ENCODE measurements at places on chromosomes 2 and 18.

DNA sequence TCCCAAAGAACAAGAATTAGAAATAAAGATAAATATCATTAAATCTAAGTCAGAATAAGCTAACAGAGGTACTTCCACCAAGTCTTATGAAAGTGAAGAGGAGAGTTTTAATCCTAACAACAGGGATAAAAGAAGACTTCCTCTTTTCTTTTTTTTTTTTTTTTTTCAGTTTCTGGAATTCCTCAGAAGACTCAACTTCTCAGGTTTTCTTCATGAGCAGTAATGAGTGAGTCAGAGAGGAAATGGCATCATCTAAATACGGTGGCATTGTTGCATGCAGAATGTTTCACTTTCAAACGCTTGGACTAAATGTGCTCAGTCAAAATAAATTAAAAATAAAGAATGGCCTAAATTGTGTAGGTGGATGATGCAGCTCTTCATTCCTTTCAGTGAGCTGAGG, 45.6 kb upstream of the ARHGAP15 start:
- no peak for DNase-seq

DNA sequence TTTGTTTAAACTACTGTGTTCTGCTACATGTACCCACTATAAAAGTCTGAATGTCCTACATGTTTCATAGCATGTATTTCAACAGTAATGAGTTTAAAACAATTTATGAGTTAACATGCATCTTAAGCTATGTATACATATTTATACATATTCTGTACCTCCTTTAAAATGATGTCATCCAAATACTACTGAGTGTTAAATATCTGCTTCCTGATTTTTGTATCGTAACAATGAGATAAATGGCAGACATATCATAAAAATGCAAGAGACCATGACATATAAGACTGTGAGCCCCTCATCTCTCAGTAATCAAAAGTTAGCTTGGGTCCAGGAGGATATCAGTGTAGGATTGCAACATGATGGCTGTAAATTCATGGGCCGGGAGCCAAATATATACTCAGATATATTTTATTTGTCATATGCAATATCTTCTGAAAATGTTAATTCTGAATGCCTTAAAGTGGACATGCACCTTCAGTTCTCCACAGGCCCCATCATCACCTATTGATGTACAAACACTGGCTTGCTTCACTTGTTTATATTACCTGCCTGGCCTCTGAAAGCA, 3.6 kb downstream of the COL5A2 start:
- DNase-seq, result no peak

DNA sequence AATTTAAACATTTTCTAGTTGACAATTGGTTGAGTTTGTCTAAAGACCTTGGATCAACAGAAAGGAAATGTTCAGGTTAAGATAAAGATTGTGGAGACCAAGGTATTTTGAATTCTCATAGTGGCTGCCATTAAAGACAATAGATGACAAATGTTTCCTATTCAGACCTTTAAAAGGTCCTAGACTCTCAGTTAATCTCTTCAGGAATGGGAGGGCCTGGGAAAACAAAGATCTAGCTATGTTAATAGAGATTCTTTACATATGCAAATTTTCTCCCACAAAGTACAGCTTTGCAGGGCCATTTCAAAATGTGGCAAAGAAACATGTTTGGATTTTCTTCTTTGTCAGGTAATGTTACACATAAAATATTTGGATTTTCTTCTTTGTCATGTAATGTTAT, 403.9 kb downstream of the SPAG16 start:
- DNase-seq, result no peak

GRCh38 chr2:9178904-9179571, 27.6 kb upstream of the ASAP2 start:
- DNase-seq, result no peak

- DNase-seq, result no peak
These were observed 48.7 kb upstream of the NFE2L2 start for GRCh38 chr2:177313162-177313781.

DNA sequence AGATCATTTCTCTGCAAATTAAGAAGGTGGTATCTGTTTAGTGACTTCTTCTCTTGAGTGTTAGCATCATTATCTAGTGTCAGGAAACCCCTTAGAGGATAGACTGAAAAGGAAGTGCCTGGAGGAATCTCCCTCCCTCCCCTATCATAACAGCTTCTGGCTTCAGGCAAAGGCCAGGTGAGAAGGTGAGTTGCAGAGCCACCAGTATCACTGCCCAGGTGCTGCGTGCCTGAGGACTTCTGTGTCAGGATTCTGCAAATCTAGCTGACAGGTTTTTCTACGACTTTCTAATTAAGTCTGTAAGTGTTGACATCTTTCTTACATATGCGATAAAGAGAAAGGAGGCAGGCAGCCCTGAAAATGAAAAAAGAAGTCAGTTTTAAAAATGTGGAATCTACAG, 111.9 kb downstream of the CCDC85A start:
- no peak for DNase-seq

DNA sequence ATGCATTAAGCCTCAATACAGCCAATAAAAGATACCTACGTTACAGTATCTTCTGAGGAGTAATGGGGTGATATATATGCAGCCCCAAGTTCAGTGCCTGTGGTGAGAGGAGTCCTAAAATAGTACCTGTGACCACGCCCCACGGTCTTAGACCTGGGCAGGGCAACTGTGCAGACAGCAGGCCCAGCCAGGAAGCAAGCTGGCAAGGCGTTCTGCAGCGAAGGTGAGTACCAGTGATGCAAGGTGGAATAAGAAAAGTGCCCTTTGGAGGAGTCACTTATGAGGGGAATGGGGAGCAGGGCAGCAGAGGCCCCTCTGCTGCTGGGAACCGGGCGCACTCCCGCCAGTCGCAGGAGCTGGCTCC, 12.7 kb upstream of the MAP3K2 start:
- DNase-seq, result peak; percentile 46

GRCh38 chr2:172578860-172579512, 23.1 kb downstream of the PDK1 start:
- DNase-seq, result peak; percentile 32

GRCh38 chr2:27001950-27002349, 30.8 kb upstream of the TMEM214 start:
- DNase-seq, result no peak

DNA sequence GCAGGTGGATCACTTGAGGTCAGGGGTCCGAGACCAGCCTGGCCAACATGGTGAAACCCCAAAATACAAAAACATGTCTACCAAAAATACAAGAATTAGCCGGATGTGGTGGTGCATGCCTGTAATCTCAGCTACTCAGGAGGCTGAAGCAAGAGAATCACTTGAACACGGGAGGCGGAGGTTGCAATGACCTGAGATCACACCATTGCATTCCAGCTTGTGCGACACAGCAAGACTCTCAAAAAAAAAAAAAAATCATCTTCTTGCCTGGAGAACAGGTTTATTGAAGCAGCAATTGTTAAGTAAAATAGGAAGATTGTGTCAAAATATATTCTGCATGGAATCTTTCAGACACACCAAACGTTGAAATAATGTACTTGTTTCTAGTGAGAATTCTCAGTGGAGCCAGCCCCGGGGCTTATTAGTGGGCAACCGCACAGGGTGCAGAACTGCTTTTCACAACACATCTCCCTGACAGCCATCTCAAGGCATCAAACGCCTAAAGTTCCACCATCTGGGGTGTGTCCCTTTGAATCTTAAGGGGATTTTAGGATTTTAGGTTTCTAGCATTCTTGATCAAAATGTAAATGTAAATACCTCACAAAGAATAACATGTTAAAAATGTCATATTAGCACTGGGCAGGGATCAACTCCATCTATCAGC, 28.6 kb upstream of the PPP4R1 start:
- DNase-seq, result no peak

- DNase-seq, result no peak
These were observed 177.4 kb upstream of the CWC22 start for GRCh38 chr2:180184506-180184905.

GRCh38 chr18:76855594-76855993, 33.2 kb downstream of the ZNF236 start:
- no peak for DNase-seq

GRCh38 chr18:59672235-59672711, 24.9 kb downstream of the CCBE1 start:
- DNase-seq, result no peak

DNA sequence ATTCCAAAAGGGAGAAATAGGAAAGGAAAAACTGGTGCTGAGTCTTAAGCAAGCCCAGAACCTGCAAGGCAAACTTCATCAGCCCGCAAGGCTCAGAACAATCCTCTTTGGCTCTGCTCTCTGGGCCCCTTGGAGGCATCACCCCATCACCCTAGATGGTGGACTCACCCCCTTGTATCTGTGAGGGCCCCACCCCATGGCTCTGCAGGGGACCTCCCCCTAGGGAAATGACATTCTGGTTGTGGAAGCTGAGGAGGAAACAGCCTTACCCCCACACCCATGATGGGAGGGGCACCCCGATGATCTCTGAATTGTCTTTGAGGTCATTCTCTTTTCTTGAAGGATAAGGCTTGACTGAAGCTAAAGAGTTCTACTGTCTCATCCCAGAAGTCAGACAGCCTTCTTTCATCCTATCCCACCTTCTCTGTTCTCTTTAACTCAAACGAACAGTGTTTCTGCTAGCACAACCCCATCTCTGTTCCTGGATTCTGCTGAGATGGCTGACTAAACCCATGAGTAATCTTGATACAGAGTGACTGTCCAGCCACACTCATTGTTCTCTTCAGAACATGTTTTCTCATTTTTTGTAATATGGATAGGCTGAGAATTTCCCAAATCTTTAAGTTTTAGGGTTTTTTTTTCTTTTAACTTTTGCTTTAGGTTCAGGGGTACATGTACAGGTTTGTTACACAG, 492.1 kb upstream of the MYT1L start:
- DNase-seq, result no peak

- no peak for DNase-seq
These were observed 93.4 kb downstream of the TWIST2 start for GRCh38 chr2:238941262-238941792.

- DNase-seq, result no peak
These were observed 141.8 kb upstream of the MYT1L start for GRCh38 chr2:2472881-2473280.

GRCh38 chr2:88765154-88765888, 73.8 kb downstream of the RPIA start:
- DNase-seq, result peak; percentile 85

DNA sequence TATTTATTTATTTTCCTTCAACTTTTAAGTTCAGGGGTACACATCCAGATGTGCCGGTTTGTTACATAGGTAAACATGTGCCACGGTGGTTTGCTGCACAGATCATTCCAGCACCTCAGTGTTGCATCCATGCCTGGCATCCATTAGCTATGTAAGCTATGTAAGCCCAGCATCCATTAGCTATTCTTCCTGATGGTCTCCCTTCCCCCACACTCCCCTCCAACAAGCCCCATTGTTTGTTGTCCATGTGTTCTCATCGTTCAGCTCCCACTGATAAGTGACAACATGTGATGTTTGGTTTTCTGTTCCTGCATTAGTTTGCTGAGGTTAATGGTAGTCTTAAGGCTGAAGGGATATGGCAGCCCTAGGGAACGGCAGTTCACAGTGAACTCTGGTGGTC, 203.4 kb downstream of the CTNNA2 start:
- no peak for DNase-seq

- DNase-seq, result no peak
These were observed 131.2 kb upstream of the SEC11C start for GRCh38 chr18:59008302-59008974.

DNA sequence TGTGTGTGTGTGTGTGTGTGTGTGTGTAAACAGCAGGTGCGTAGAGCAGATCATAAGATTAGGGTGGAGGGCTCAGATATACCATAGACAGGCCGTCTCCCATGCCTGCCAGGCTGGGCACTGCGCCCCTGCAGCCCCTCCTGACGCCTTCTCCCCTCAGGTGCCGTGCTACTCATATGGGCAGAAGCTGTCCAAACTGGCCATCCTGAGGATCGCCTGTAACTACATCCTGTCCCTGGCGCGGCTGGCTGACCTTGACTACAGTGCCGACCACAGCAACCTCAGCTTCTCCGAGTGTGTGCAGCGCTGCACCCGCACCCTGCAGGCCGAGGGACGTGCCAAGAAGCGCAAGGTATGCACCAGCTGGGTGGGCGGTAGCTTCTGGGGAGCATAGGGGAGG, 10.0 kb downstream of the ATOH8 start:
- DNase-seq, result no peak

DNA sequence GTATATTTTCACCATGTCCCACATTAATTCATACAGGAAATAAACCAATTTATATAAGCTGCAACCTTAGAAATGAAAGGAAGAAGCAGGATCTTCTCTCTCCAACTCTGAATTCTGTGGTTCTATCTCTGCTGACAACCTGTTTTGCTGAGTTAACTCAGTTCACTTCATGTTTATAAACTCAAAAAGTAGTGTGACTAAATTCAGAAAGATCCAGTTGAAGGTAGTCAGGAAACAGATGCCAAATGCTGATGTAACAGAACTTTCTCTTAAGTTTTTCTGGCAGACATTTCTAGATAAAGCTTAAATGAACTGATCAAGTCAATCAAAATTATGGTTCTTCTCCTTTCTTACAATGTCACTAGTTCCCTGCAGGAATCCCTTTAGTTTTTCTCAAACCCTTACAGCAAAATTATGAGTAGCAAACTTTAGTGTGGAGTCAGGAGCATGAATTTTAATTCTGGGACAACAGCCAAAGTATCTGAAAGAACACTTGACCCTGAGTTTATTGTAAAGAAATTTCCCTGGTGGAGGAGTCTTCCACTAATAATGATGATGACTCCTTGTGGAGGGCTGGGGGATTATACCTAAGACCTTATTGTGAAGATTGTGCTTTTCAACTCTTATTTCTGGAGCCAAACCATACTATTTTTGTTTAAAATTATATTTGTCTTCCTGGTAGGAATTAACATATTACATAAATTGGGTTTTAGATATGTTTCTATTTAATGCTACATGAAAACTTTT, 216.9 kb downstream of the MYO3B start:
- DNase-seq, result no peak

- no peak for DNase-seq
These were observed 120.1 kb downstream of the LRP1B start for GRCh38 chr2:142010477-142011270.

- DNase-seq, result no peak
These were observed 53.9 kb upstream of the SETBP1 start for GRCh38 chr18:44626807-44627206.

DNA sequence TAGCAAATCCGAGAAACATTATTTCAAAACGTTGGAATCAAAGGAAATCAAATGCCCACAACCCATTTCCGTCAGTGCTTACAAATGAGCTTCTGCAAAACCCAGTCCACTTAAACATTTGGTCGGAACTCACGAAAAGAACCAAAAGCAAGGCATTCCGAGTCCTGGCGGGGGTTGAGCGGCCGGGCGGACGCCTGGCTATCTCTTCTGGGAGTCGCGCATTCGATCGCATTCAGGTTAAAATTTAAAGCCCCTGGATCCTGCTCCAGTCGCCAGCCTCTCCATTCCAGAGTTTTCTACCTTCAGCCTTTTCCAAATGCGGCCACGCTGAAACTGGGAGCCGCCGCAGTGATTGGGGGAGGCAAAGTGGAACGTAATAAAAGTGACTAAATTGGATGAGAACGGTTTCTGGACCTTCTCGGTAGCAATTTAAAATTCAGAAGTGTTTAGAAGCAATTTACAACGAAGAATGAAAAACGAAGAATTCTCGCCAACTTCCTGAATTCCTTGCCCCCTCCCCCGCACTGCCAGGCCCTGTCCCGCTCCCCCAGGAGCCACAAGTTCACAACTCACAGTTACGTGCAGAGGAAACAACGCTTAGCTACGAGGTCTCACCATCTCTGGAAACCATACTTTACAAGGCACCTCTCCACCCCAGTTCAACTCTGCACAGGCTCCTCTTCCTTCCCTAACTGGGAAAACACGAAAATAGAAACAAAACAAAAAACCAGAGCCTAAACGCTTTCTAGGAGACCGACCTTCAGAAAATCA, 1.7 kb upstream of the GATA6 start:
- DNase-seq, result no peak

GRCh38 chr2:7243276-7243675, 326.1 kb downstream of the RNF144A start:
- no peak for DNase-seq

GRCh38 chr2:148202237-148202636, 181.3 kb downstream of the MBD5 start:
- no peak for DNase-seq

Measured in activated CD4-positive, alpha-beta T cell treated with anti-CD3 and anti-CD28 coated beads, Interleukin-2, amount 10 ng/mL, durations not matched to agents 24 days and 14 days (primary cell).